ENCODE measurements at places on chromosomes 7 and 10.

DNA sequence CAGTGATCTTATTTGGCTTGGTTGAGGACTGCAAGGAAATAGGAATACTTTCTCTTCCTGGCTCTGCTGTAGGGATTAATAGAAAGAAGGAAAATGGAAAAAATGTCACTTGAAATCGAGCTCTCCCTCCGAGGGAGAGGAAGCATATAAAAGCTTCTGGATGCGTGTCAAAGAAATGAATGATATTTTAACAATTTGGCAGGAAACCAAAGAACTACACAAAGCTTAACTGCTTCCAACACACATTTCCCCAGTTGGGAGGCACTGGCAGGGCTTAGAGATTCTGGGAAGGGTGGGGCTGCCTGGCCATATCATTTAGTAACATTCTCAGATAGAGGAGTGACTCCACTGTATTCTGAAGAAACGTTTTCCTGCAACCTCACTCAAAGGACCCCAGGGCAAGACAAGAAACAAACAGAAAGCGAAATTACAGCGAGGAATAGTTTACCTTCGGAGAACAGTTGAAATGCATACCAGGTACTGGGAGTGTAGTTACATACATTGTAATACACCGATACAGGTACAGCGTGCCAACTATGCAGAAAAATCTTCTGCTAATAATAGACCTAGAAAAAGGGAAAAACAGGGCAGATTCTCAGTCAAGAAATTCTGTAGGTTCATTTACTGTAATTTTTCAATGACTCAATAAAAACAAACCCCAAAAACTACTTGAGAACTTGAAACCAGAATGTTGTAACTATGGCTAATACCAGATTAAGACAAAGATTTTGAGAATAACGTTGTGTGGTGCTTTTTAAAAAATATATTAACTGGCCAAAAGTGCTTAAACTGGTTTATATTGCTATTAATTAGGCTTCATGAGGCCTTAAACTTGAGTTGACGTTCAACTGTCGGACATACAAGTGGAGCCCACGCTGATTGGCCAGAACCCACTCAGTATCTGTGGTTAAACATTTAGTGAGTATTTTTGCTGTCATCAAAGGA, 75.7 kb upstream of the ASAH2 start:
- DNase-seq = no peak

DNA sequence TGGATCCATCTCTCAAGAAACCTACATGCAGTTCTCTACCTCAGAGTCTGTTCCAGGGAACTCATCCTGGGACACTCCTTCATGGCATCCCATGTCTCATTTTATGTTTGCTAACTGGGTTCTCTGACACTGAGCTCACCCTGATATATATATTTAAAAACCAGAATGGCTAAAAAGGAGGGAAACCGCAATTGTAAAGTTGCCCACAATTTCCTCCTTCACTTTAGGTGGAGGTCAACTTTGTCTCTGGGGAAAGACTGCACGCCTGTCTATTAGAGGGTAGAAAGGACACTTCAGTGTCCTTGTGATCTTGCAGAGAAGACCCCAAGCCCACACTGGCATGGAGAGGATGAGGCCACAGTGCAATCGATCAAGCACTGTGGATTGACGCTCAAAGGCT, 131.7 kb downstream of the TEX36 start:
- DNase-seq = no peak

- no peak for DNase-seq
Observed at GRCh38 chr10:122135251-122136025, 135.7 kb upstream of the BTBD16 start.

DNA sequence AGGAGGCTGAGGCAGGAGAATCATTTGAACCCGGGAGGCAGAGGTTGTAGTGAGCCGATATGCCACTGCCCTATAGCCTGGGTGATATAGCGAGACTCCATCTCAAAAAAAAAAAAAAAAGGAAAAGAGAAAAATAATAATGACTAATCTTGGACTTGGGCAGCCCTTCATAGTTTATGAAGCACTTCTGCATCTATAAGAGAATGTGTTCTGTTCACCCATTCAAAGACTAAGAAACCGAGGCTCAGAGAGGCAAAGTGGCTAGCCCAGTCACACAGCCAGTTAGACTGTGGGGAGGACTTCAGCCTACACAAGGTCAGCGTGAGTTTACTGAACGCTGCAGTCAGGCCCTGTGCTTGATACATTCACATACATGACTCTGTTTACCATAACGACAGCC, 46.9 kb downstream of the UNC5B start:
- DNase-seq = no peak

GRCh38 chr10:14740684-14741247, 33.9 kb downstream of the FAM107B start:
- DNase-seq = no peak
